ENCODE measurements at places on chromosomes 6 and 20.

DNA sequence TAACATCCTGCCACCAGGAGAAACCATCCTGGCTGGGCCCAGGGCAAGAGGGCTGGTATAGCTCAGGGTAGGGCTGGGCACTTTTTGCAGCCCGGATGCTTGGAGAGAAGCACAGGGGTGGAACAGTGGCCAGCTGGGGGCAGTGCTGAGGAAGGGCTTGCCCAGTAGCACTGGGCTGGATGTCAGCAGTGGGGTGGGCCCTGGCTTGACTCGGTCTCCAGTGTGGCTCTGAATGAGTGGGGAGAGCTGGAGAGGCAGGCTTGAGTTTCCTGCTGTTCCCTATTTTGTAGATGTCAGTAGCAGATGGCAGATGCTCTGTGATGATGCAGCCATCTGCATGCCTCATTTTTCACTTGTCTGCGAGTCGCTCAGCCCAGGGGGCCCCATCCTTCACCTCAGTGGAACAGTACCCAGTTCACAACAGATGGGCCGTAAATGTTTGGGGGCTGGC is 56.3 kb upstream of the TULP1 start:
- no peak for DNase-seq

GRCh38 chr6:3253597-3253961 is 5.2 kb upstream of the PSMG4 start:
- no peak for DNase-seq

DNA sequence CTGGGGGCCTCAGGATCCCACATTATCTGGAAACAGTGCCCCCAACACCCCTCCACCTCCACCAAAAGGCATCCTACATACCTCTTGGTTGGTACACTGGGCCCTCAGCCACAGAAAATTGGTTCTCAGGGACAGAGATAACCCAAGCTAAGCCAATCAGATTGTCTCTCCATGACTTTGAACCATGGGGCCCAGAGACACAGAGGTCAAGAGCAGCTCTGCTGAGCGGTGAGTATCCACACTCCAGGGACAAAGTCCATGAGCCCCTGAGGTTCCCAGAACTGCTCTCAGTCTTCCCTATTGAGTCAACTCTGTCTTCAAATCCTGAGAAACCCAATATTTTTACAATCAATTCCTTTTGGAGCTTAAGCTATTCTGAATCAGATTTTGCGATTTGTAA is 35.3 kb downstream of the COL11A2 start:
- no peak for DNase-seq

DNA sequence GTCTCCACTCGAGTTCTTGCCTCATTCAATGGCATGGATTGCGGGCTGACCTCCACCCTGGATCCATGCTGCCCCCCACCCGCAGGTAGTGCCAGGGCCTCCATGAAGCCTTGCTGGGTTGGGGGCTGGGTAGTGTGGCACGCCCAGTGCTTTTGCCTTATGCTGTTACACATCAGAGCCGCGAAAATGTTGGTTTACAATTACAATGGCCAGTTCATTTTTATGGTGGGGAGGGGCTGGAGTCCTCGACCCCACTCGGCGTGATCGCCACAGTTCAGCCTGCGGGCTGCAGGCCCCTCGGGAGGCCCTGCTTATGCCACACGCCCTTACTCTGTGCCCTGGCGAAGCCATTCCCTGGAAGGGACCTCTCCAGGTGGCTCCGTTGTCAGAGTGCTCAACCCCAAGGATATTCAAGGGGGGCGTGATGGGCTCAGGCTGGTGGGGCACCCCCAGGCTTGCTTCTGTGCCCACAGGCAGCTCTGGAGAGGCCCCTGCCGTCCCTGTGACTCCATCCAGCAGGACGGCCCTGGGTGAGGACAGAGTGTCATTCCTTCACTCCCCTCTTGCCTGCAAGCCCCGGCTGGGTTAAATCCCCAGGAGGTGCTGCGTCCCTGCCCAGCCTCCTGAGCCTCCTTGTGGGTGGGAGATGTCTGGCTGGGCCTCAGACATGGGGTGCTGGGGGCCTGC is 14.8 kb downstream of the ITPA start:
- DNase-seq = no peak

- DNase-seq = no peak
Measured at GRCh38 chr6:116365743-116366142, 5.0 kb upstream of the DSE start.

DNA sequence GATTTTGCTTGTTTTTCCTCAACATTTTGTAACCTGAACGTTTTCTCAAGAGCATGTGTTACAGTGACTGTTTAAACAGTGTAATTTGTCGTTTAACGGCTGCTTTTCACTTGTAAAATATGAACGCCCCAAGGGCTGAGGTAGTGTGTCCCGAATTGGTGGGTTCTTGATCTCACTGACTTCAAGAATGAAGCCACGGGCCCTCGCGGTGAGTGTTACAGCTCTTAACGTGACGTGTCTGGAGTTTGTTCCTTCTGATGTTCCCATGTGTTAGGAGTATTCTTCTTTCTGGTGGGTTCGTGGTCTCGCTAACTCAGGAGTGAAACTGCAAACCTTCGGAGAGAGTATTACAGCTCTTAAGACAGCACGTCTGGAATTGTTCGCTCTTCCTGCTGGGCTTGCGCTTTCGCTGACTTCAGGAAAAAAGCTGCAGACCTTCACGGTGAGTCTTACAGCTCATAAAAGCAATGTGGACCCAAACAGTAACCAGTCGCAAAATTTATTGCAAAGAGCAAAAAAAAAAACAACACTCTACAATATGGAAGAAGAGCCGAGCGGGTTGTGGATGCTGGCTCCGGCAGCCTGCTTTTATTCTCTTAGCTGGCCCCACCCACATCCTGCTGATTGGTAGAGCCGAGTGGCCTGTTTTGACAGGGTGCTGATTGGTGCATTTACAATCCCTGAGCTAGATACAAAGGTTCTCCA is 25.1 kb upstream of the TRIM27 start:
- no peak for DNase-seq

DNA sequence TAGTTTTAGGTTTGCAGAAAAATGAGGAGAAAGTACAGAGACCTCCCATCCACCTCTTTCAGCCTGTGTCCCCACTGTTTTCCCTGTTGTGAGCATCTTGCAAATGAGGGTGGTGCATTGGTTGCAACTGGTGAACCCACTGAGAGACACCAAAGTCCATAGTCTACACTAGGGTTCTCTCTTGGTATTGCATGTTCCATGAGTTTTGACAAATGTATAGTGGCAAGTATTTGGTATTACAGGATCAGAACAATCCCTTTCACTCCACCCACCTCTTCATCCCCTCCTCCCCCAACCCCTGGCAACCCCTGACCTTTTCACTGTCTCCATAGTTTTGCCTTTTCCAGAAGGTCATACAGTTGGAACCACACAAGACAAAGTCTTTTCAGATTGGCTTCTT is 20.1 kb downstream of the ZNF831 start:
- DNase-seq = no peak

- no peak for DNase-seq
Measured at GRCh38 chr6:147053311-147053921, 150.8 kb upstream of the STXBP5 start.

GRCh38 chr6:157764178-157765068 is 58.6 kb upstream of the SNX9 start:
- peak; percentile 72 for DNase-seq

- DNase-seq = no peak
Measured at GRCh38 chr6:125246566-125246965, 55.2 kb downstream of the HDDC2 start.

- no peak for DNase-seq
Measured at GRCh38 chr6:47080083-47080596, 38.0 kb upstream of the ADGRF1 start.

DNA sequence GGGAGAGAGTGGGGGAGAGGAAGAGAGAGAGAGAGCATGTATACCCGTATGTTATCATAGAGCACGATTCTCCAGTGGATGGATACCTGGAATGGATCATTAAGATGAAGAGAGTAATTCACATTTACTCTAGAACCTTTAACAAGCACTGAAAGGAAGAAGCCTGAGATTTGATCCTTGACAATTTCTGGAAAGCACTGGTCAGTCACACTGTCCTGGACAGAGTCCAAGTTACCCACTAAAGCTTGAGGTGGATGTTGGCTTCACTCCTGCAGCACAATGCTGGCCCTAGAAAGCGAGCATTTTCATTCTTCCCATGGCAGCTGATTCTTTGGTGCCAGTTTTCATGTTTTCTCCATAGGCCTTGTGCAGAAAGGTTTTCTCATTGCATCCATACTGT is 25.6 kb downstream of the NFYA start:
- no peak for DNase-seq

- DNase-seq = no peak
Measured at GRCh38 chr6:150183105-150183504, 40.3 kb downstream of the PPP1R14C start.

DNA sequence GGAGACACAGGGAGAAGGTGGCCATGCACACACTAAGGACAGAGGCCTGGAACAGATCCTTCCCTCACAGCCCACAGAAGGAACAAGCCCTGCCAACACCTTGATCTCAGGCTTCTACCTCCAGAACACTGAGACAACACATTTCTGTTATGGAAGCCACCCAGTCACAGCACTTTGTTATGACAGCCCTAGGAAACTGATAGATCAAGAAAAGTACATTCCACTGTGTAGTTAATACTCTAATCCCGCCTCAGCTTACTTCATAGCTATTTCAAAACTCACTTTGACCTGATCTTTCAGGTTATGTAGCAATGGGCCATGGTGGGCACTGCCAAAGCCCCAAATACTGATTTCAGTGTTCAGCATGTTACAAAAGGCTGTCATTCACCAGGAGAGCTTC is 66.8 kb downstream of the CD24 start:
- no peak for DNase-seq

- no peak for DNase-seq
Measured at GRCh38 chr6:34855463-34855862, 32.4 kb downstream of the TAF11 start.

DNA sequence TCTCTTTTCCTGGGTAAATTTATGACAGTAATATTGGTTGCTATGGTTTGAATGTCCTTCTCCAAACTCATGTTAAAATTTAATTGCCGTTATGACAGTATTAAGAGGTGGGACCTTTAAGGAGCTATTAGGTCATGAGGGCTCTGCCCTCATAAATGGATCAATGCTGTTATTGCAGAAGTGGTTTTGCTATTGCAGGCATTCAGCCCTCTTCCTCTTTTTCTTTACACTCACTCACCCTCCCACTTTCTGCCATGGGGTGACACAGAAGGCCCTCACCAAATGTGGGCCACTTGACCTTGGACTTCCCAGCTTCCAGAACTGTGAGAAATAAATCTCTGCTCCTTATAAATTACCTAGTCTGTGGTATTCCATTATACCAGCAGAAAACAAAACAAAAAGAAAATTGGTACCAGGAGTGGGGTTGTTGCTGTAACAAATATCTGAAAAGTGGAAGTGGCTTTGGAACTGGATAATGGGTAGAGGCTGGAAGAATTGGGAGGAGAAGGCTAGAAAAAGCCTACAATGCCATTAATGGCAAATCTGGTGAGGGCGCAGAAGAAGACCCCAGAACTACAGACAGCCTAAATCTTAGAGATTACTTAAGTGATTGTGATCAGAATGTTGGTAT is 24.8 kb upstream of the IGF2R start:
- DNase-seq = no peak

DNA sequence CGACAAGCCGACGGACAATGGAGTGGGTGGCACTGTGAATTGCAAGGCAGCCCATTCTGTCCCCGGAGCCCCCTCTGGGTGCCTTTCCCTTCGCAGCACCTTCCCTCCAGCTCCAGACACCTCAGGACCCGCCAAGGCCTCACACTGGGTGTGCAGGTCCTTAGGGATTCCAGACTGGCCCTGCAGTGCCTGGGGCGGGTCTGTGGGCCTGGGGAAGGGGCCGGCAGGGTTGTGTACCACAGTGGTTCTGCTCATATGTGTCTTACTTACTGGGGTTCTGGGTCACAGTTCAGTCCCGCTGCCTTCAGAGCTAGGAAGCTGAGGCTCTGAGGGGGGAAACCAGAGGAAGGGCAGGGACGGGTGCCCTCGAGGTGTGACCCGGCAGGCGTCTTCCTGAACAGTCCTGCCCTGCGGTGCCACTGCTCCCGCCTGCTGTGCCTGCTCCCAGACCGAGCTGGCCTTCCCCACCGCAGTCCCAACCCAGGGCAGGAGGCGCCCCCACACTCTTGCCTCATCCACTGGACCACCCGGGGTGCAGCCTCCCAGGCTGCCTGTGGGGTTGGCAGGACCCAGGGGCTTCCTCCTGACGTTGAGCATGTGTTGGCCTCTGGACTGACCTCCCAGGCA is 16.3 kb upstream of the SLCO4A1 start:
- no peak for DNase-seq

DNA sequence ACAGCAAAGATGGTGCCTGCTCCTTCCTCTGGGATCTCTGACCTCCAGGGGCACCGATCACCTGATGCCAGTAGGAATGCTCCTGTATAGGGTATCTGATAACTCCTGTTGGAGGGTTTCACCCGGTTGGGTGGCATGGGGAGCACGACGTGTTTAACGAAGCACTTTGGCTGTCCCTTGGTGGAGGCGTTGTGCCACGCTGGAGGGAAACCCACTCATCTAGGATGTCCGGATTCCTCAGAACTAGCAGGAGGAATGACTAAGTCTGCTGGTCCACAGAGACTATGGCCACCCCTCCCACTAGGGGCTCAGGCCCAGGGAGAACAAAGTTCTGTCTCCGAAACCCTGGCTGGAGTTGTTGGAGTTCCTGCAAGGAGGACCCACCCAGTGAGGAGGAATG is 1624.4 kb downstream of the GRIK2 start:
- no peak for DNase-seq

DNA sequence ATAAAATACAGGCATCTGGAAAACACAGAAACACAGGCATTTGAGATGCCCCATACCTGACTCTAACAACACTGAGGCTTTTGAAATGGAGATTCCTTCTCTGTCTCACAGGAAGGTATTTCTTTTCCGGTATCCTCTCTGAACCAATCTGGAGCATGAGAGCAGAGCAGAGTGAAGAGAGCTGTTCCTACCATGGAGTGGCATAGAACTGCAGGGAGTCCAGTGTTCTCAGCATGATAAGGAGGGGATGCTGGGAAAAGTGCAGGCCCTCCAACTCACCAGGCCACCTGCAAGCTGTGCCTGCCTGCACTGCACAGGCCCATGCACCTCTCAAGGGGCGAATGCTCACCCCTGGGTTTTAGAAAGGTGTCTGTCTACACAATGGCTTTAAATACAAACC is 89.2 kb downstream of the FOXA2 start:
- DNase-seq = no peak
